ENCODE measurements at places on chromosomes 3 and 15.
A peak's percentile ranks its signal among the peaks of the same experiment; 100 is the strongest.

- DNase-seq: no peak
These were observed 4.2 kb downstream of the EDEM1 start for GRCh38 chr3:5191555-5192304.

- no peak for DNase-seq
These were observed 25.9 kb downstream of the EXOG start for GRCh38 chr3:38522002-38522401.

DNA sequence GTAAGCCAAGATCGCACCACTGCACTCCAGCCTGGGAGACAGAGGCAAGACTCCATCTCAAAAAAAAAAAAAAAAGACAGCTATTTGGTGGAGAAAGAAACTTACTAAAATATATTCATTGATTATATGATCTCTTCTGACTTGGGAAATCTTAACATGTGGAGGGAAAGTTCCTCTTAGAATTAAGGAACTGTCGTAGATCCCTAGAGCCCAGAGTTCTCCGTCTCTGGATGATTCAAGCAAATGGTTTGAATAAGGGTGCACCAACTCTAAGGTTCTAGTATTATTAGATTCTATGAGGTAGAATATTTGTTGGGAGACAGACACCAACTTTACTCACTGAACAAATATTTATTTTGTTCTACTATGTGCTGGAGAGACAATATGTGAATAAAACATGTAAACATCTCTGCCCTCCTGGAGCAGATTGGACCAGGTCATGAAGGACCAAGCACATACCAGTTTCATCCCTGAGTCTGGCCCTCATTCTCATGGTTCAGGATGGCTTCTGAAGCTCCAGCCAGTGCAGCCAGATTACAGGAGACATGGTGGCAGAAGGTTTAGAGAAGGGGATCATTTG lies 129.7 kb downstream of the MITF start:
- DNase-seq: no peak

GRCh38 chr3:54153477-54153876 lies 31.1 kb downstream of the CACNA2D3 start:
- DNase-seq: no peak

GRCh38 chr3:149717391-149718056 lies 34.8 kb downstream of the COMMD2 start:
- DNase-seq: peak; percentile 33

- no peak for DNase-seq
These were observed 325.8 kb upstream of the NAALADL2 start for GRCh38 chr3:174533286-174533685.

Data from brain pericyte (primary cell).